Calu3 (cell line): ENCODE measurements at places on chromosomes 5 and 9. TPM values are rescaled to one million over a fixed set of nuclear protein-coding genes. Genes with fewer than 3 reads are reported as not detected.

- DNase-seq, result no peak
Measured at GRCh38 chr5:172133359-172134029, 54.5 kb downstream of the STK10 start.

GRCh38 chr9:135804581-135805421 is 102.5 kb downstream of the CAMSAP1 start:
- no peak for DNase-seq

GRCh38 chr9:215631-216155 is 1.0 kb downstream of the DOCK8 start:
- DNase-seq, result no peak

DNA sequence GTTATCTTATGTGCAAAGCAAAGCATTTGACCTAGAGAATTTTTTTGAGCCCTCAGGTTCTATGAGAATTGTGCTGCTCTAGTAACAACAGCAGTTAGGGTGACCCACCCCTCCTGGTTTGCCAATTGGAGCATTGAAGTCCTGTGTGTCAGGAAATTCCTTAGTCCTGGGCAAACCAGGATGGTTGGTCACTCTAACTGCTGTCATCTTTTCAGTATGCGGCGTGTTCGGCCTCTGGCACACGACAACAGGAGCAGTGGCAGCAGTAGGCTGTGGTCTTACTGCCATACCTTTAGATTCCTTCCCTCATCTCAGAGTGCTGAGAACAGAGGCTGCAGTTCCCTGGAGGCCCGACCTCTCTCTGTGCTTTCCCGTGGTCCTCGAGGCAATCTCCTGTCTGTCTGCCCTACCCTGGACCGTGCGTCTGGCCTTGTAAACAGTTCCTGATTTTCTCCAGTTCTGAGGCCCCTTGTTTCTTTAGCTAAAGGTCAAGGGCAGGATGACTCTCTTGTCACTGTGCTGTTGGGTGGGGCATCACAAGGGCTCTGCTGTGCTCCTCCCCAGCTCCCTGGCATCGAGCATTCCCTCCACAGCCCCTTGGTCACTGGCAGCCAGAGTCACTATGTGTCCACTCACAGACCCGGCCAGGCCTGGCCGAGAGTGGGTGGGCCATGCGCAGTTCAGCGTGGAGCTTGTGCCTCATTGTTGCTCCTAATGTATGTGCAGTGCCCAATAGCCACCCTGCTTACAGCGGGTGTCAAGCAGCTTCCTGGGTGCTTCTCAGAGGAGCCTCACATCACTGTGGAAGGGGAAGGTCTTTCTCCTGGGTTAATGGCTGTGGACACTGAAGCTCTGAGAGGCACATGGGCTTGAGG is 18.5 kb upstream of the COL15A1 start:
- DNase-seq, result no peak

- no peak for DNase-seq
Measured at GRCh38 chr9:123586275-123586674, 230.3 kb downstream of the CRB2 start.

DNA sequence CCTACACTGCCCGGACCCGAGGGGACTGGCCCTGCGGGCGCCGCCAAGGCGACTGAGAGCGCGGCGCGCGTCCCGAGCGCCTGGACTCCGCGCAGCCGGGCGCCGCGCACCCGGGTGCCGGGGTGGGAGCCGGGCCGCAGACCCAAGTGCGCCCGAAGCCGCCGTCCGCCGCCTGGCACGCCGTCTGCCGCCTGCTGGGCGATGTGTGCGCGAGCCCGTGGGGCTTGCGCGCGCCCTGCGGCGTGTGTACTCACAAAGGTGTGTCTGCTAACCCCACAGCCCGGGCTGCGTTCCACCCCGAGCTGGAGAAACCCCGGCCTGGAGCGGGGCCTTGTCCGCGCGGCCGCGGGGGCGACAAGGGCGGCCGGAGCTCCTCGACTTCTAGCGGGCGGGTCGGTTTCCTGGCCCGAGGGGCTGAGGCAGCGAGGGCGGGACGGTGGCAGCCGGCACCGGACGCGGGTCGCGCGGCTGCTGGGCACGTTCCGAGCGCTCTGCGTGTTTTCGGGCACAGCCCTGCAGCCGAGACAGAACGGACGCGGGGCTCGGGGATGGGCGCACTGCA is 1.1 kb upstream of the ZSWIM6 start:
- peak; percentile 85 for DNase-seq

The FOXD4L3 gene
- total RNA-seq, result 0.95 and 1.2 TPM in 2 replicates

The S100Z gene
- total RNA-seq, result not detected in 2 replicates
